CD4-positive, alpha-beta T cell treated with Interleukin-21 for 1 hour (primary cell): ENCODE measurements at places on chromosomes 4 and X.
A peak's percentile ranks its signal among the peaks of the same experiment; 100 is the strongest.

GRCh38 chr4:7275067-7275466, 82.7 kb downstream of the SORCS2 start:
- no peak for DNase-seq

- DNase-seq, result no peak
Measured at GRCh38 chrX:30615229-30615628, 37.7 kb upstream of the TASL start.

GRCh38 chr4:40152637-40153036, 44.2 kb upstream of the RHOH start:
- DNase-seq, result peak; percentile 55

GRCh38 chr4:105193536-105193935, 46.9 kb downstream of the TET2 start:
- DNase-seq, result no peak

DNA sequence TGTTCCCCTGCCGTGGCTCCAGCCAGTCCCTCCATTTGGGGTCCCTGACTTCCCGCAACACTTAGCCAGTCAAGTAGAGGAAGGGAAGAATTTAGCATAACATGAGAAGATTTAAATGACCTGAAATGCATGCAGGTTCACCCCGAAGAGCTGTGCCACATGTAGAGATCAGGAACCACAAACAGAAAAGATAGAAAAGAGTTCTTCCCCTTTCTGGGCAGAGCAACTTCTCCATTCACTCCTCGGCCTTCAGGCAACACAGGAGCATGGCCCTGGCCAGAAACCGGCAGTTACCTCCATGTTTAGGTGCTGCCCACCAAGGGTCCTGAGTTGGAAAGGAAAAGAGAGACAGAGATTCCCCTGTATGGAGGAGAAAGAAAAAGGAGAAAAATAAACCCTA, 5.2 kb downstream of the NLRP2B start:
- DNase-seq, result no peak

- no peak for DNase-seq
Measured at GRCh38 chr4:97770222-97770621, 373.1 kb downstream of the STPG2 start.

- no peak for DNase-seq
Measured at GRCh38 chrX:1531096-1531890, 5.7 kb downstream of the P2RY8 start.

DNA sequence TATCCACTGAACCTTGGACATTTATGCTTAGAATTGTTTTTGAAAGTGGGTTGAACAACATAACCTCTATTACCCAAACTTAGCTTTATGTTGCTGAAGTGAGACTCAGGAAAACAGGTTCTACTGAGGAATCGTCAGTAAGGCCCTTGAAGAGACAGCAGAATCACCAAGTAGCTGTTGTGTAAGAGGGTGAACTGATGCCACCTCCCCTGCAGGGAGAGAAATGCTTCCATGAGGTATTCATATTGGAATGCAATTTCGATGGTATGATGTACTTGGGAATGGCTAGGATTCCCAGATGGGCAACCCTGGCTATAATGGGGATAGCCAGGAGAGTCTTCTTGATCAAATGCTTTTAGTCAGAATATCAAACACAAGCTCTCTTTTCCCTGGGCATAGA, 4.1 kb upstream of the SCRG1 start:
- DNase-seq, result no peak

DNA sequence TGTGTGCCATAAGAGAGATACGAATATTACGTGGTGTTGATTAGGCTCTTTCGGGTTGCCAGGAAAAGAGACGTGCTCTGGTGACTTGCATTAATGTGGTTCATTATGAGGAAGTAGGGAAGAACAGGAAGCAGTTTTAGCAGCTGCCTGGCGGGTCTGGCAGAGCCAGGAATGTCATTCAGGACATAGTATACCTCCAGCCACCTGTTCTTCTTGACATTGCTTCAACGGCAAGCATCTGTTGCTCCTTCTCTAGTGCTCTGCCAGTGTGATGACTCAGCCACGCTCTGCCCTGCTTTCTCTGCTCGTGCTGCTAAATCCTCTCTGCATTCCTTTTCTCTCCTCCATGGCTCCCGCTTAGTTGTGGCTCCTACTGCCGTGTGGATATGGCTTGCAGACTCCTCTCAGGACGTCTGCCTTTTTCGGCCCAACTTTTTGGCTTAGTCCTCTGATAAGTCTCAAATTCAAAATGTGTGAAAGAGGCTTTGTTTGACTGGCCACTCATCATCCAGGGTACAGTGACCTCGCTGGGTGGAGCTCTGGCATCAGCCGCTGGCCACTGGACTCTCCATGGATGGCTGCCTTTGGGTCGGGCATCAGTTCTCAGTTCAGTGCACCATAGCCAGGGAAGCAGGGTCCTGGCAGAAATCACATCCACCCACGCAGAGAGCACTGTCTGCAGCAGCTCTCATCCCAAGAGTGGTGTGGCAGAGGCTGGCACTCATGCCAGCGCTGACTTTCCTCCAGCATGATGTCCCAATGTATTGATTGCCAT, 89.3 kb upstream of the KLF3 start:
- no peak for DNase-seq

DNA sequence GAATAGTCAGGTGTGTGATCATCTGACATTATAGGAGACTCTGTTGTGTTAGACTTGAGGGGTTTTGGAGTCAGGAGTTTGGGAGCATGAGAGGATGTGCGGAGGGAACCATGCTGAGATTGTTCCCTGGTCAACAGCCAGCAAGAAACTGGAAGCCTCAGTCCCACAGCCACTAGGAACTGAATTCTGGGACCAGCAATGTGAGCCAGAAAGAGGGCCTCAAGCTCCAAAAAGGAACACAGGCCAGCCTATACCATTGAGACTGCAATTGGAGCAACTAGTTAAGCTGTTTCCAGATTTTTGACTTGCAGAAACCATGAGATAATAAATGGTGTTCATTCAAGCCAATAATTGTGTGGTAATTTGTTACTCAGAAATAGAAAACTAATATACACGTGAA, 8.7 kb upstream of the ADH1B start:
- no peak for DNase-seq
